ENCODE measurements at places on chromosomes 3 and 15.
A peak's percentile ranks its signal among the peaks of the same experiment; 100 is the strongest.

- DNase-seq, result no peak
These were observed 116.3 kb downstream of the KCNAB1 start for GRCh38 chr3:156236556-156237260.

DNA sequence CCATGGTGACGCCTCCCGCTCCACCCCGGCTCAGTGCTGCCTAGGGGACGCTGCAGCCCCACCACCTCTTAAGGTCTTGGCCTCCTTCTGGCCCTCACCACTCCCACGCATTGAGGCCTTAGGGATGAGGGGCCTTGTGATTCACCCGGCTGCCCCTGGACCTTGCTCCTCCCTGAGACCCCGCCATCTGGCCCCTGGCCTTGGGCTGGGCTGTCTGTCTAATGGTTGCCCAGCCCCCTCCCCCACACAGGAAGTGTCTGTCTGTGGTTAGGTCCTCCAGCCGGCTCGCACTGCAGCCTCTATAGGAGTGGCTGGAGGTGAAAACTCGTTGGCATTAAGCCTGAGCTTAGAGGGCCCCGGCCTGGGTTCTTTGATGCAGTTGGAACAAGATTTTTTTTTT lies 21.5 kb upstream of the MTHFS start:
- DNase-seq, result no peak

GRCh38 chr15:43776101-43776717 lies 557 bp downstream of the ELL3 start:
- peak; percentile 33 for DNase-seq

GRCh38 chr15:88121968-88122530 lies 134.5 kb downstream of the NTRK3 start:
- DNase-seq, result no peak

DNA sequence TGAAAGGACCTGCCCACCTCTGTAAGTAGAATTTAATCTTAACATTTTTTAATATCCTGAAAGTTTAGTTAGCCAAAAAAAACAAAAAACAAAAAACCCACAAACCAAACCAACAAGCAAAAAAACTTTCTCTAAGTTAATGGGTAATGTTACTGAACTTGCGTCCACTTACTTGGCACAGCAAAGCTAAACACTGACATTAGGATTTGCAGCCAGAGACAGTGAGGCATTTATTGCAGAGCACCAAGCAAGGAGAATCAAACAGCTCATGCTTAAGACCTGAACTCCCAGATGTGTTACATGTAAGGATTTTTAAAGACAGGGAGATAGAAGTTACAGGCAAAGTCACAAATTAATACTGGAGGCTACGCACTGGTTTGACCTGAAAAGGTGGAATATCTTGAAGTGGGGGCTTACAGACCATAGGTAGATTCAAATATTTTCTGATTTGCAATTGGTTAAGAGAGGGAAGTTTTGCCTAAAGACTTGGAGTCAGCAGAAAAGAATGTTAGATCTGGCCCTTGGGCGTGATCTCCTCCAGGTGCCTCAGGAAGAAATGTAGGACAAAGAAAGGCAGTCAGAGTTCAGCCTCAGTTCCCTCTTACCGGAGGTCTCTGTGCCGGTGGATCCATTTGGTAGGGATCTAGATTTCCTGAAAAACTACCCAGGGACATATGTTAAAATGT lies 205.0 kb downstream of the ADAMTSL3 start:
- DNase-seq, result no peak

DNA sequence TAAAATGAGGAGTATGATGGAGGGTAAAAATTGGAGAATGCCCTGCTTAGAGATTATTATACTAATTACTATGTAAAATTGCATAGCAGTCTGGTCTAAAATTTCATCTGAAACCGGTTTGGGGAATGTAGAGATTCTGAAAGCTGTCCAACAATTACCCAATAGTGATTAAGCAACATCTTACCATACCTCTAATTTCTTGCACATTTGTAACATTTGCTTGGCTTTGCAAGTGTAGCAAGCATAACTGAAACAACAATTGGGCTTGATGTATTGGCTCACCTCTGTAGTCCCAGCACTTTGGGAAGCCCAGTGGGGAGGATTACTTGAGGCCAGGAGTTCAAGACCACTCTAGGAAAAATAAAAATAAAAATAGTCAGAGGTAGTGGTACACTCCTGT lies 17.4 kb downstream of the AADACL2 start:
- no peak for DNase-seq

DNA sequence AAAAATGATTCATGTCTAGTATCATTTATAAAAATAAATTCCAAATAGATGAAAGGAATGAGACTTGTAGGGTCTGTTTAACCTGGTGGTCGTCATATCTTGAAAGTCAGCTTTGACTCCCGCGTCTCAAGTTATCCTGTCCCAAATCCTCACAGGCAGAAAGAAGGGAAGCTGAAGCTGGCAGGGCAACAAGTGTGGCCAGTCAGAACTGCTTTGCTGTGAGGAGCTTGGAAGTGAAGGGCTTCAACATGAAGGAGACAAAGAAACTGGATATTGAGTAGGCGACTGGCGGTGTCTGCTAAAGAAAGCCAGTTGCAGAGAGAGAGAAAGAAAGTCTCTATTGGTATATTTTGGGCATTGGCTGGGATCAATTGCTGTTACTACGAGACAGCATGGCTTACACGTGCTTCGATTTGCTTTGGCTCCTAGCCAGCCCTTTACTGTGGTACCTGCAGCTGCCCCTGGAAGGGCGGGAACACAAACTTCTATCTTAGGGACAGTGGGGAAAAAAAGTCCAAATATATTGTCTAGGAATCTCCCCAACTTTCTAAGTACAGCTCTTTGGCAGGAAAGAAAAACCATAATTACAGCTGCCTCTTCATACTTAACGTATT lies 107.2 kb downstream of the CHST2 start:
- DNase-seq, result no peak

DNA sequence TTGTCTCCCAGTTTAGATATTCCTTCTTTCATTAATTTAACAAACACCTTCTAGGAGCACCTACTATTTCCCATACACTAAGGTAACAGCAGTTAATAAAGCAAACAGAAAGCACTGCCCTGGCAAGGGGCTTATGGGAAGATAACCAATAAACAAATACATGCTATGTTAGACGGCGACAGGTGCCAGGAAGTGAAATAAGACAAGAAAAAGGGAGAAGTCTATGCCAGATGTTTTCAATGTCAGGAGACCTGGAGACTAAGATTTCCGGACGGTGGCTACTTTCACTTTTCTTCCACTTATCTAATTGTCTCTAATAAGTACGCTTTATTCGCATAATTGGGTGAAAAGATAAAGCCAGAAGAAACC lies 32.5 kb upstream of the ZNF445 start:
- DNase-seq, result no peak

Measured in iPS-NIHi11 (cell line).